ENCODE measurements at places on chromosomes 2 and 18.

DNA sequence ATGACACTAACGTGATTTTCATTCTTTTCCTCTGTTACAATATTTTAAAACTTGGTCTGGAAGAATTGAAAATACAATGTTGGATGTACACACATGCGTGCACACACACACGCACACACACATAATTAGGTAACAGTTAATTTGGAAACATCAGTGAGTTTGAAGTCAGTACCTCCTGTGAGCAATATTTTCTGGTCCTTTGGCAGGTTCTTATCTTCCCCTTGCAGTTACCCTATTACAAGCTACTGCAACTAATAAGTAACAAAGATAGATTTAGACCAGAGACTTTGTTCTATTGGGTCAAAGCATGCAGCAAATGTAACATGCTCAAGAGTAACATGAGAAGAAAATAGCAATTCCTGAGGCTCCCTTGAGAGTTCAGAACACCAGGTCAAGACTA is 73.3 kb downstream of the ZNF385B start:
- DNase-seq = no peak

DNA sequence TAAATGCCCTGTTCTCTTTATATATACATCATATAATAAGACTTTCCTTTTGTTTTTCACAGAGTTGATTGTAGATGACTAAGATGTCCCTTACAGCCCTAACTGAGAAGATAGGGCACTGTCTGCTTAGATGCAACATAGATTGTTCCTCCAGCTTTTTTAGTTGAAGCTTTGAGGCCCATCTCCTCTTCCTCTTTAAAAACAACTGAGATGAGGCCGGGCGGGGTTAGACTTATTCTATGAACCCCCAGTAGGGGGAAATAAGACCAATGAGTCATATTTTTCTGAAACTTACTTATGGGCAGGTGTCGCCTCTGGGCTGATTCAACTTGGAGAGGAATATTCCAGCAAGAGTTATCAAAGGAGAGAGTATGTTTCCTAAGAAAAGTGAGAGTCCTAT is 84.6 kb downstream of the FBXO15 start:
- no peak for DNase-seq

DNA sequence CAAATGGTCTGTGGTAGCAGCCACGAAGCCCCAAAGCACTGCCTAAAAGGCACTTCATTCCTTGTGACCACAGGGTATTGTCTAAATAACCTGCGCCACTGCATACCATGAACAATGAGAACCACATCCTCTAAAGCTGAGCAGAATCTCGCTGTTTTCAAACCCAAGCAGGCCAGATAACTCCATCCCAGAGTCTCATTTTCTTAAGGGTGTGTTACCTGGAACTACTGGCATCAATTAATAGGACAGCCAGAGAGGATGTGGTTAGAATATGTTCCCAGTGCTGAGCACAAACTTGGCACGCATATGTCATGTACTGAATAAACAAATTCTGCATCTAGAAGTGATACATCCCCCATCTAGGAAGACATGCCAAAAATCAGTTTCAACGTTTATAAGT is 13.0 kb downstream of the VPS4B start:
- DNase-seq = no peak

DNA sequence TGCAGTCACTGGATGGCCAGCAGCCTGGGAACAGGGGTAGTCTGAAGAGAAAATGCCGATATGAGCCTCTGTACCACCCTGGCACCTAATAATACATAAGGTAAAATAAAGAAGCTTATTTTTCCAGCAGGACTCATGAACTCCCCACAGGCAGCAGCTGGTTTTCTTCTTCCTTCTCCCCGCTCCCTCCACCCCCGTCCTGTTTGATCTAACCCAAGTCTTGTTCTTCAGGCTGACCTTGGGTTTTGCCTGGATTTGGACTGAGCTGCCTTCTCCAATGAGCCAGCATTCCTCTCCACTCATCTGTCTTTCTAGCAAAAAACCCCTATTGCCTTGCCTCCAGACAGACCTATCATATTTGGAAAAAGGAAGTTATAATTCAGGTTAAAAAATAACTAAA is 111.8 kb downstream of the CELF4 start:
- DNase-seq = no peak

DNA sequence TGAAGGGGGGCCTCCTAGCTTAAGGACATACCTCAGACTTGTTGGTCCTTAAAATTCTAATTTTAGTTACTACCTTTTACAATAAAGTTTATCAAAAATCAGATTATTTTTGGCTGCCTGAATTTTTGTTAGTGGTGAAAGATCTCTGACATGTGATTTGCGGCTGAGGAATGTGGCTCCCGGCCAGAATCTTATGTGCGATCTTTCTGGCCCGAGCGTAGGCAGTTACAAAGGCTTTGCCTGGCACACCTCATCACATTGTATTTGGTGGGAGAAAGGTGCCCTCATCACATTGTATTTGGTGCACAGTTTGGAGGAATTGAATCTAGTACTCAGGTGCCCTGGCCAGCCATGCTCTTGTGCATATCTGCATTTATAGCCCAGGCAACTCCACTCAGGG is 289.1 kb downstream of the GULP1 start:
- no peak for DNase-seq
